ENCODE measurements at places on chromosomes 4 and X.

DNA sequence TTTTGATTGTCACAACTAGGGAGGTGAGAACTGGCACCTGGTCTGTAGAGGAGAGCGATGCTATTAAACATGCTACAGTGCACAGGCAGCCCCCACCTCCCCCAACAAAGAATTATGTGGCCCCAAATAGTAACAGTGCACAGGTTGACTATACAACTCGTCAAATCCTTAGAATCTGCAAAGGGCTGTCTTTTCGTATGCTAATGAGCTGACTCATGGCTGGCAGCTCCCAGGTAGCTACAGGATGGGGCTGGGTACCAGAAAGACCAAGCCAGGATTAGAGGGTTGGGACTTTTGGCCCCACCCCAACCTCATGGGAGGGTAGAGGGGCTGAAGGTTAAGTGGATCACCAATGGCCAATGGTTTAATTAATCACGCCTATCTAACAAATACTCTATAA is 104.7 kb upstream of the SORBS2 start:
- DNase-seq: no peak

DNA sequence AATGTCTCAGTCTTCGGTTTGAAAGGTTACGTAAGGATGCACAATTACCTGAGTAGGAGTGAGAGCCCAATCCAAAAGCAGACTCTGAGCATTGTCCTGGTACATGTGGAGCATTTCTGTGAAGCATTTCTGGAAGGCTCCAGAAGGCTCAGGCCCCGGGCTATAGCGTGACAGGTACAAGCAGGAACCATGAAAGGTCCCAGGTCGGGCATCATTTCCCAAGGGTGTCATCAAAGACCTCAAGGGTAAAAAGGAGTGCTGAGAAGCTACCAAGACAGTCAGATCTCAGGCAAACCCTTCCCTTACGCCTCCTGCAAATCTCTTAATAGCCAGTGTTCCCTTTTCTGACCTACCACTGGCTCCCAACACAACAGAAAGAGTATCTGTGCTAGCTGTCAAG is 30.8 kb downstream of the GPC4 start:
- no peak for DNase-seq

DNA sequence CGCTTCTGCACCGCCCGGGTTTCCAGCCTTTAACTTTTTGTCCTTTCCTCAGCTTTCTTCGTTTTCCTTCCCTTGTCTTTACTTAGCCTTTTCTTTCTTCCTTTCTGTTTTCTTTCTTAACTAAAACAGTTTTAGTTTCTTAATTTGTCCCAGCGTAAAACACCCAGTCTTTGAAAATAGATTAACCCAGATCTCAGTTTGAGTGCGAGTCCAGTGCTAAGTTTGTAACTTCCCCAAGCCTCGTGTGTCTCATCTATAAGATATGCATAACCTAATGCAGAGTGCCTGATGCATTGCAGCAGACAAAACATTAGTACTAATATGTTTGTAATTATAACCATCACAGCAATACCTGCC is 460 bp upstream of the GEMIN8 start:
- DNase-seq: no peak

- DNase-seq: no peak
Observed at GRCh38 chr4:97984545-97985131, 158.6 kb downstream of the STPG2 start.

GRCh38 chr4:123731035-123731434 is 334.4 kb downstream of the SPRY1 start:
- no peak for DNase-seq

- DNase-seq: no peak
Observed at GRCh38 chrX:80223982-80224579, 196.2 kb upstream of the TENT5D start.

DNA sequence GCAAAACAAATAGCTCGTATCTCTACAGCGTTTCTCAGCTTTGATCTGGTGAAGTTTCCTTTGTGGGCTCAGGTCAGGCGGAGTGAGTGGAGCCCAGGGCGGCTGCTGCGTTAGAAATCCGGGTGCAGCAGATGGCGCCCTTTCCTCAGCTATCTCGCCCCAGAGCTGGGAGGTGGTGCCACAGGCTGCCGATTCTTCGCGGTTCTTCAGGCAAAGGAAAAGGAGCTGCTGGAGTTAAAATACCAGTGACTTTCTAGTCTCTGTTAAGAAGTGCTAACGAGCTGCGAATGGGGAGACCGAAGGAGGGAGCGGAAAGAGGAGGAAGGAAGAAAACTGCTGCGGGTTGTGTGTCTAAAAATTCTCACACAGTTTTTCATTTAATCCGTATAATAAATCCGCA is 114.6 kb downstream of the CPE start:
- no peak for DNase-seq

GRCh38 chr4:77376788-77377460 is 219.9 kb downstream of the CCNG2 start:
- no peak for DNase-seq

DNA sequence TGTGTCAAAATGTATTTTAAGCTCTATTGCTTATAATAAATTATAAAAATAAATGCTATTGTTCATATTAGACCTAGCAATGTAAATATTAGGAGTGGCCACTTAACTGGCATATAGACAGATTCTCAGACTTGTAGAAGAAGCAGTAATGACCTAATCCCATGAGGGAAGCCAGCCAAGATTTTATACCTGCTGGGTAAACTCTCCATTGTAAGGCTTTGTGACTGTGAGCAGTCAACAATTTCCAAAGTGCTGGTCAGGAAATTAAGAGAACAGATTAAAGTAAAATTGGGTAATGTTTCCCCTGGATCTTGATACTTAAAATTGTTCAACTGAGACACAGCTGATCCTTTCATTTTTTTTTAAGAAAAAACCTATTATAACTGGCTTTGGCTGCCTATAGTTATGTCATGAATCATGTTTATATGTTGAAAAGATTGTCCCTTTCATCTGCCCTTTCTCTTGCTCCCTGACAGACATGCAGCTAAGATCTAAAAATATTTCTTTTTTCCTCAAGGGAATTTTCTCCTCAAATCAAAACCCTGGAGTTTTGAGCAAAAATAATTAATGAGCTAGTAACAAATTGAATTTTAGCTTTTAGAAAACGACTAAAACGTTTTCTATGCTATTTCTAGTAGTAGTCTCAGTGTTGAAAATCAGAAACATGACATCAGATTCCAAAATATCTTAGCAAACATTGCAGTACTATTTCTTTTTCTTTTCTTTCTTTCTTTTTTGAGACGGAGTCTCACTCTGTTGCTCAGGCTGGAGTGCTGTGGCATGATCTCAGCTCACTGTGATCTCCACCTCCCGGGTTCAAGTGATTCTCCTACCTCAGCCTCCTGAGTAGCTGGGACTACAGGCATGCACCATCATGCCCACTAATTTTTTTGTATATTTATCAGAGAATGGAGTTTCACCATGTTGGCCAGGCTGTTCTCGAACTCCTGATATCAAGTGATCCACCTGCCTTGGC is 77.9 kb downstream of the ADGRL3 start:
- no peak for DNase-seq

DNA sequence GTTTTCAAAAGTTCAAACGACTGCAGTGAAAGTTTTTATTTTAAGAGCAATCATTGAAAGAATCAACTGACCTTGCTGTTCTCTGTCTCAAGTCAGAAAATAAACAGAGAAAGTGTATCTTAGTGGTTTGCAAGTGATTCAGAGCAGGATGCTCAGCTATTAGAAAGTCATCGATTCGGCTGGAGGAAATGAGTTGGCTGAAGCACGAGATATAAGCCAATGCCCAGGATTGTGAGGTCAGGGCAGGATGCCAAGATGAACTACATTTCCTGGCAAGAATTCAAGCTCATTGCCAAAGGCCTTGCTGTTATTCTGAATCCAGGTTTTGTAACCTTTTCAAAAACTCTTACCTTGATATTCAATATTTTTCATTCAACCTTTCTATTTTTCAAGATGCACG is 541.4 kb upstream of the BOD1L1 start:
- no peak for DNase-seq

DNA sequence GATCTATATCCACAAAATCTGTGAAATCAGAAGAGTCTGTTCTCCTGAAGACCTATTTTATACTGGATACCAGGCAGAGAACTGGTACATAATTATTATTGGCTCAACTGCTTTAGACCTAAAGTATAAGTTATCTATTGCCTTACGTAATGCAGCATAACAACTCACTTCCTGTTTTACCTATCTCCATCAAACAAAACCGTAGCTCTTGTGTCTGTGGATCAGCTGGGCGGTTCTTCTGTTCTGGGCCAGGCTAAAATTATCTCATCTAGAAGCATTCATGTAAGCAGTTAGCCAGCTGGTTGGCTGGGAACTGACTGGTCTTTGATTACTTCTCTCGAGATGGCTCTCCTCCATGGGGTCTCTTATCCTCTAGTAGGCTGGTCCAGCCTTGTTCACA is 57.8 kb downstream of the PPP1R2C start:
- DNase-seq: no peak

DNA sequence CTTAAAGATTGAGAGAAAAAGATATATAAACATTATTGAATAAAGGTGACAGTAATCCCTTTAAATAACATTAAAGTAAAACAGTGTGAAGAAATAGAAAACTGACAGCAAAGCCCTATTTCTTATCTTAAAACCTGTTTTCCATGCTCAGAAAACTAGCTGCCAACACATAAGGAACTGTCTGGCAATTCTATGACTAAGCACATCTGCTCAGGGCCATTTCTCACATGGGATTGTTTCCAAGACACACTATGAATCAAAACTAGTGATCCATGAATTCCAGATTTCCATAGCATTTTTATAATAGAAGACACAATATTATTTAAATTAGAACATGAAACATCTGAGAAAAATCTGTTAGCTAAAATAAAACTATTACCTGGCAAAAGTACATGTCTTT is 113.4 kb downstream of the SCLT1 start:
- no peak for DNase-seq

GRCh38 chr4:78599931-78600375 is 48.4 kb downstream of the ANXA3 start:
- no peak for DNase-seq

DNA sequence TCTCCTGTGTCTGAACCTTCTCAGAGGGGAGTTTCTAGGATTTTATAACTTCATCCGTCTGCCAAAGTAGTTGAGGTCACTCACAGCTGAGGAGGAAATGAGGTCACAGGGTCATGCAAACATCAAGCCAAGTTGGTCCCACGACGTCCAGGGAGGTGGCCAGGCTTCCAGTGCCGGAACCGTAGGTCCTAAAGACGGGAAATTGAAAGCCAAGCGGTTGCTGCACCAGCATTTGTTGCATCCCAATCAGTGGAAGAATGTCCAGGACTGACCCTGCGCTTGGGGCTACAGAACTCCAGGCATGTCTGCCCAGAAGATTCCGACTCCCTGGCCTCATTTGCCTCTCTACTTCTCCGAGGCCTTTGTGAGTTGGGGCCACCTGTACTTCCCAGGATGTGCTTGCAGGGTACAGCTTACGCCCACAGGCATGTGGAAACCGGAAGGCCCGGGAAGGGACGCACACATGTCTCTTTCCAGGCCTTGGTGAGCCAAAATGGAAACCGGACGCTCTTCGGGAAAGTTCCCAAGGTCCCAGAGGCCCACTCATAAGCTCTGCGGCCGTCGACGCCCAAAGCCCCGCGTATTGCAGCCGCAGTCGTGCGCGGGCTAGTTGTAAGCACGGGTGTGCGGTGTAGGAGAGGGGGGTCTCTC is 9.3 kb downstream of the PRDM8 start:
- DNase-seq: no peak

GRCh38 chrX:38804432-38804681 is 3.1 kb downstream of the MID1IP1 start:
- no peak for DNase-seq

DNA sequence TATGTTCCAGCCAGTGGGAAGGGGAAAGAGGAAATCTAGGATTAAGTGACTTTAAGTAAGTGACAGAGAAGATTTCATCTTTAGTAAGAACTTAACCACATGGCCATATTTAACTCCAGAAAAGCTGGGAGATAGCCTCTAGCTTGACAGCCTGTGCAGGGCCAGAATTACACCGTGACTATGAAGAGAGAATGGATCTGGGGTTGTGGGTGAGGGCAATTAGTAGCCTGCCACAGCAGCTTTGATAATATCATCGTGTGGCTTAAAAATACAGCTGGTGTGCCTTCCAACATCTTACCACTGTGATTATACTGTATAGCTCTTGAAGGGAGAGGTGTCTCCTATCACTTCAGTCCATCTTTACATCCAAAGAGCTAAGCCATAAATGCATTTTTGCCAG is 57.6 kb upstream of the TBC1D9 start:
- DNase-seq: no peak

DNA sequence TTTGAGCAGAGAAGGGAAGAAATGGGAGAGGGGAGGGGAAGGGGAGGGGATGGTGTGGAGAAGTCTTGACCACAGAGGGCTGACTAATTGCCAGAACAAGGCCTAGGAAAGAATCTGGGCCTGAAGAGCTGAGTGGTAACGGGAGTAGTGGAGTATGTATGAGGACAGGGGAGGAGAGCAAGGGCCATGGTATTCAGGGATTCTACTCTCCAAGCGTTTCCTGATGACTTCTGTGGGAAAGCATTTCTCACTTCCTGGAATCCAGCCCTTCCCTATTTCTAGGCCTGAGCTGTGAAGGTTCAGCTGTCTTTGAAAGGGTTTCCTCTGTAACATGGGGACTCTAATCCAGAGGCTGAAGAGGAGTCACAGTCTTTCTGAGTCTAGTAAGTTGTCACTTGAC is 19.7 kb upstream of the SOX3 start:
- DNase-seq: no peak

- no peak for DNase-seq
Observed at GRCh38 chrX:107978071-107978470, 4.1 kb downstream of the TEX13B start.

Data from esophagus squamous epithelium (tissue), 5 donors.